ENCODE measurements at places on chromosomes 5 and 9. TPM values are rescaled to one million over a fixed set of nuclear protein-coding genes. Genes with fewer than 3 reads are reported as not detected.

The NFIL3 gene
- total RNA-seq = 8.0 TPM

The SPINK4 gene
- 29.5 TPM for total RNA-seq

The TRPM3 gene
- total RNA-seq = 1.4 TPM

The OTP gene
- not detected for total RNA-seq

The PCDHGB2 gene
- total RNA-seq = 2.5 TPM

The GABRA1 gene
- not detected for total RNA-seq

The CCL27 gene
- total RNA-seq = not detected

The C5orf58 gene
- not detected for total RNA-seq

DNA sequence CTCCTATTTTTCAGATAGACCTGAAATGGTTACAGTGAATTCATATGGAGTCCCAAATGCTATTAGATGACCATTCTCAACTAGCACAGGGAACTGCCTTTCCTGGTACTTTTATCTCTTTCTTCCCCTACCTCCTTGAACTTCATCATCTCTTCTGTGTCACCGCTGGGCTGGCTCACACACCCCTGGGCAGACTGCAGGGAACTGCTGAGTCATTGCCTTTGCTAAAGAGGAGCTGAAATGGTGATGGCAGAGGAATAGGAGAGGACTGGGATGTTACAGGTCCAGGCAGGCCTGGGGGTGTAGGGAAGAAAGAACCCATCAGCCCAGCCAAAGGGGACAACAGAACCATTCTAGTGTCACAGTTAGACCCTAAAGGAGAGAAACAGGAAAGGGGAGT, 322.3 kb downstream of the ASTN2 start:
- no peak for DNase-seq

DNA sequence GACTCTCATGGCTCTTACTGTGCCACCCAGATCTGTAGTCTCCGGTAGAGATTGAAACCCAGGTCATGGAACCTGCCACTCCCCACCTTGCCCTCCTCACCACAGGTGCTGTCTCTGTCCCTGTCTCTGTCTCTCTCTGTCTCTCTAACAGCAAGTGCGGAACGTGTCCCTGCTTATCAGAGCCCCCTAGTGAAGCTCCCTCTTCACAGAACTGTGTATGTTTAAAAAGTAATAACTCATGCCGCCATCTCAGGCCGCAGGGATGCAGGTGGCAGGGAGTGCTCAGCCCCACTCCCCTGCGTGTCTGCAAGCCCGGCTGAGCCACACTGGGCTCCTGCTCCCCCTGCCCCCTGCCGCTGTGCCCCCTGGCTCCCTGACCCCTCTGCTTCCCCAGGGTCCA, 43.8 kb downstream of the UNC5A start:
- DNase-seq = no peak

GRCh38 chr9:129544761-129545160, 76.1 kb downstream of the C9orf50 start:
- DNase-seq = no peak

DNA sequence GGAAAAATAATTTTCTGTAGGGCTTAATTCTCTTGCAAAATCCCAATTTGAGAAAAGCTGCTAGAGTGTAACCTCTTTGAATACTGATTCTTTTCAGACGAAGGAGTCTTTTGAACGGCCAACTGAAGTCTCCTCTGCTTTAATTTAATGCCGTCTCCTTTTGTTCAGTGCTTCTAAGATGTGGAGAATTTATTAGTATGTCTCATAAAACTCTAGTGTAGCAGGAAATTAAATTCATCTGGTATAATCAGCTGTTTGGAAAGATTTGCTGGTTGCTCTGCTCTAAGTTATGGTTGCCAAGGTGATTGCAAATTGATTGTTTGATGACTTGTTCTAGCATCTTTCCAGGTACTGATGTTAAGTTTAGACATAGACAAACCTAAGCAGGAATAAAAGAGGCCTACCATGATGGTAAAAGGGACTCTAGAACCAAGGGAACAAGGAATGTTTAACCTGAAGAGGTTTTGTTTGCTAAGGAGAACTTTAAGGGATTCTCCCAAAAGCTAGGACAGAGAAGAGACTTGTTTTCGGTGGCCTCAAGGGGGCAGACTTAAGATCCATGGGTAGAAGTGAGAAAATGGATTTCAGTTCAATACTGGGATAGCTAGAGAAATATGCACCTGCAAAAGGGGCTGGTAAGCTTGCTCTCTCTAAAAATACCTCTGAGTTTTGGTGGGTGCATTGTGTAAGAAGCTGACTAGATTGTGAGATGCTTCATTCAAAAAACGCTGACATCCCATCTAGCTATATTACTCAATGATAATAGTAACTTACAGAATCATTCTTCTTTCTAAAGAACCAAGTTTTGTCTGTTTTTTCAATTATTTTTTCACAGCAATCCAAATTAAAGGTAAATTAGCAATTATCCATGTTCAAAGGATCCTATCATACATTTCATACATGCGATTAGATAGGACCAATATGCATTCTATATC, 5.7 kb upstream of the ADRB2 start:
- no peak for DNase-seq

DNA sequence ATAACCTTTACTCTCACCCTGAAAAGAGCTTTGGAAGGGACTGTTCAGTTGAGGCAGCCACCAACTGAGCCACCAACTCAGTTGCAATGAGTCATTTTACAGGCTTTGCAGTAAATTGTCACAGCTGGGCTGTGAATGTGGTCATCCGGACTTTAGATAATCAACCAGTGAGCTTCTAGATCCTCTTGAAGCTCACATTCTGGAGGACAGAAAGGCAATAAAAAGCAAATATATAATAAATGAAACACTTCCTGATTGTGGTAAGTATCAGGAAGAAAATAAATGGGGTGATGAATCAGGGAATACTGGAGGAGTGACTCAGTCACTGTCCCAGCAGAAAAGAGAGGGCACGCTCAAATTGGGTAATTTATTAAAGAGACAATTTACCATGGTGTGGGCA, 13.2 kb upstream of the C5orf58 start:
- DNase-seq = no peak

DNA sequence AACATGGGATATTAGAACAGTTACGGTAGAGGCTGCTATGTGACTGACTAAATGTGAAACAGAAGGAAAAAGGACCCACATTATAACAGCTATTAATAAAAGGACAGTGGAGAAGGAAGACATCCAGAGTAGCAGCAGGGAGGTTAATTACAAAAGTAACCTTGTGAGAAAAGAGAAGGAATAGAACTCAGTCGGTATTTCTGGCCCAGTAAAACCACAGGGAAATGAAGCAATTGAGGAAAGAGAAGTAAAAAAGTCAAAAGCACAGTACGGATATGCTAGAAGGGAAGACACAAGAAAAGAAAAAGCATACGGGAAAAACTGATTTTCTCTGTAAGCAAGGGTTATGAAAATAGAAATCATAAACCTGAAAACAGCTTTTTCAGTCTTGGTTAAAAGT, 164.7 kb downstream of the RFX3 start:
- DNase-seq = no peak

- no peak for DNase-seq
Measured at GRCh38 chr5:89300426-89300970, 417.5 kb upstream of the MEF2C start.

GRCh38 chr5:141199359-141200235, at the start of gene PCDHB11:
Gene PCDHB11, plus strand, starts transcription at chr5:141199627. Its CDS starts 148 bp downstream, at chr5:141199775.
- DNase-seq = no peak

DNA sequence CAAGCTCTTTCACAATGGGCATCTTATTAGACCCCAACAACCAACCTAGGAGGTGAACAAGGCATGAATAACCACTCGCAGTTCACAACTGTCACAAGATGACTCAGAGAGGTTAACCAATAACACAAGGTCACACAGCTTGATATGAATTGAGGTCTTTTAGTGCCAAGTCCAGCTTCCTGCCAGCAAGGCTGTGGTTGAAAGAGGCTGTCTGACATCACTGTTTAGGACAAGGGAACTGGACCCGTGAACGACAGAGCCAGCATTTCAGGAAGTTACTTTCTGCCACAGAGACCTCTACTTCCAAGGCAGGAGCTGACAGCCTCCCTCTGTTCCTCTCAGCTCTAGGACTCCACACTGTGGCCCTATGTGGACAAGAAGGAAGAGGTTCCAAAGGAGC, 53.4 kb upstream of the ALDH1B1 start:
- DNase-seq = no peak

DNA sequence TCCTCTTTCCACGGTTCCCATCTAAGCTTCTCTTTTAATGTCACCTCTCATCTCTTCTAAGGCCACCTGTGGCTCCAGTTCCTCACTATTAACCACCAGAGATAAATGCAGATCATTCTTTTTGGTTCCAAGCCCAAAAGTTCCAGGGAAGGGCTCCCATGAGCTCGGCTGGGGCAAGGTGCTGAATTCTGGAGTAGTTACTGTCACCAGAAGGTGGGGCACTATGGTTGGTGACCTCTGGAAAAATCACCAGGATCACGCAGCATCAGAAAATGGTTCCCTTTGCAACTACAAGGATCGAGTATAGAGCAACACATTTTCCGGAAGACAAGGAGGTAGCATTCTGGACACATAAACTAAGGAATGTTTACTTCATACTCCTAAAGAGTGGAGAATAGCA, 528.7 kb upstream of the DAP start:
- no peak for DNase-seq

DNA sequence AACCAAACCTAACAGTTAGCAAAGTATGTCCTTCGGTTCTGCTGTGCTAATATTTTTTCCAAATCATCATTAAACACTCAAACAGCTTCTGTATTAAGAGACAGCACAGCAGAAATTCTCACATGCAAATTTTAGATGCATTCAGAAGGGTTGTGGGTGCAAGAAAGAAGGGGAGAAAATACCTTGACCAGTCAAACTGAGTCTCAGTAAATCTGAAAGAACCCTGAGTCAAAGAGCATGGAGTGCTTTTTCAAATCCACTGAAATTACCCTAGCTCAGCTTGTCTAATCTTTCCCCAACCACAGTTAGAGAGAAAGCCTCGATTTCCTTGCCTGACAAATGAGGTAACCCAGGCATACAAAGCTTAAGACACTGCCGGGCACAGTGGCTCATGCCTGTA, 55.1 kb downstream of the RETREG1 start:
- DNase-seq = no peak

DNA sequence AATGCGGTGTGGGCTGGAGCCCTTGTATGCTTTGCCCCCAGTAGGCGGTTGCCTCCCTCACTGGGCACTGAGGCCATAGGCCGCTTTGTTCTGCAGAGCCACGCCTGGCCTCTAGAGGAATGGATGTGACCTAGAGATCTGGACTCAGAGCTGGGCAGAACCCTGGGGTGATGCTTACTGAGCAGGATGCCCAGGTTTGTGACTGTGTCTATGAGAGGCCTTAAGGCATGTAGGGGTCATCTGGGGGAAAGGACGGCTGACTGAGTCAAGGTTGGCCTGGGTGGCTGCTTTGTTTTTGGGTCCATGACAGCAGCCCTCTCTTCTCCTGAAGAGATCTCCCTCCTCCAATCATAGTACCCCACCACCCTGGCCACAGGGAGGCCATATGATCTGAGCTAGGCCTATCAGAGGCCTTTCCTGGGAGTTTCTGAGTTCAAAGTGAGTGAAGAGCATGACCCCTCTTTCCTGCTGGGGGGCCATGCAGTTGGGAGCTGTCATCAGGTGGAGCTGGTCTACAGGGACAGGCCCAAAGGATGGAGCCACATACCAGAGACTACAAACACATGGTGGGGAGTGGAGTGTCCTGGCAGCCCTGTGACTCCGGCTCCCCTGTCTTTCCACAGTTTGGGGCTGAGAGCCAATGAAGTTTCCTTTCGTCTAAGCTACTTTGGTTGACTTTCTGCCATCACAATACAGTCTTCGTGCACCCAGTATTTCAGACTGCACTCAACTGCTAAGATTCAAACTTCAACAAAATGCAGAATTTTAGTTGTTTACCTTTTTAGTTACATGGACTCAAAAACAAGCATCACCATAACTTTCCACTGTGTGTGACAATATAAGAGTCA, 165.4 kb downstream of the AUH start:
- no peak for DNase-seq

DNA sequence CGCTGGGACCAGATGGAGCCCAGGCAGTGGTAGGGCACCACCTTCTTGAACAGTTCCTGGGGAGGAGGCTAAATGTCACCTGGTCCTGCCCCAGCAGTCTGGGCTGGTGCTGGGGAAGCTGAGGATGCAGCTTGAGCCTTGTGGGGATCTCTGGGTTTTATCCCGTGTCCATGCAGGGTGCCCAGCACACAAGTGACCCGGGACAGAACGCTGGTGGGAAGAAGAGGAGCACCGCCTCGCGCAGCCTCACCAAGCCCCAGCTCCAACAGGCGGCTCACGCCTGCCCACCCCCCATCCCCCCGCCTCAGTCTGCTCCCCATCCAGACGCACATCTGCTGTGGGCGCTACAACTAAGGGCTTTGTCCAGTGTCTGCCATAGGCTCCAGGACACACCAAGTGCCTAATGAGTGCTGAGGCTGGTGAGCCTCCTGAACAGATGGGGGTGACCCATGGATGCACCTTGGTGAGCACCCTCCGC, 13.8 kb downstream of the RALGDS start:
- DNase-seq = no peak

GRCh38 chr9:126955811-126956210, 41.2 kb downstream of the RALGPS1 start:
- DNase-seq = no peak

- DNase-seq = no peak
Measured at GRCh38 chr5:180818677-180819341, 16.2 kb upstream of the MGAT1 start.

DNA sequence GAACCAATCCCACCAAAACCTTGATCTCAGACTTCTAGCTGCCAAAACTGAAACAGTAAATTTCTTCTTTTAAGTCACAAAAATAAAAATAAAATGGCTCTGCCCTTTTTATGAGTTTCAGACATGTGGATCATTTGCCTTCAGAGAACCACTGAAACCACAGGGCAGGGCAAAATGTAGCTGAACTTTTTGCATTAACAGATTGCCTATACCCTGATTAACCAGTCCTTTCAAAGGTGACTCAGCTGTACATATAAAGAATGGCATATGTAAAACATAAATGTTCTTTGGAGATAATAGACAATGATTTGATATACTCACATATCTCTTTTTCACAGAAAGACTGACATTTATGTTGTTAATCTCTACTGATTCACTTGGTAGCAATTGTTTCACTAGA, 187.1 kb upstream of the GRIN3A start:
- DNase-seq = no peak
